Stimulated activated CD4-positive, alpha-beta T cell treated with anti-CD3 and anti-CD28 coated beads, Interleukin-12 subunit alpha, Interleukin-12 subunit beta, amount 100 ng/mL, for 4 hours (primary cell): ENCODE measurements at places on chromosomes 11 and 22.

- DNase-seq: no peak
Observed at GRCh38 chr11:43447151-43447550, 88.4 kb downstream of the TTC17 start.

DNA sequence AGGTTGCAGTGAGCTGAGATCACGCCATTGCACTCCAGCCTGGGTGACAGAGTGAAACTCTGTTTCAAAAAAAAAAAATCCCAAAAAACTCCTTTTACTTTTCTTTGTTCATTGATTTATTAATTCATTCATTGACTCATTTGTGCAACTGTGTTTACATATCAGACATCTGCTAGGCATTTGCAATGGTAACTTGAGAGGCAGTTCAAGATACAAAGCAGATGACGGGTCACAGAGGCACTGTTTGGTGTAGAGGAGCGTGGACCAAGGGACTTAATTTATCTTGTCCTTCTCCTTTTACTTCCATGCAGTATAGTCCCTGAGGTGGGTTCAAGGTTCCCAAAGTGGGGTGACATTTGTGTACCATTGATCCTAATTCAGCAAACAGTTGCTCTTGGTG lies 71.4 kb downstream of the KIAA1671 start:
- no peak for DNase-seq

- no peak for DNase-seq
Observed at GRCh38 chr22:30404307-30404706, 7.5 kb downstream of the SEC14L2 start.

DNA sequence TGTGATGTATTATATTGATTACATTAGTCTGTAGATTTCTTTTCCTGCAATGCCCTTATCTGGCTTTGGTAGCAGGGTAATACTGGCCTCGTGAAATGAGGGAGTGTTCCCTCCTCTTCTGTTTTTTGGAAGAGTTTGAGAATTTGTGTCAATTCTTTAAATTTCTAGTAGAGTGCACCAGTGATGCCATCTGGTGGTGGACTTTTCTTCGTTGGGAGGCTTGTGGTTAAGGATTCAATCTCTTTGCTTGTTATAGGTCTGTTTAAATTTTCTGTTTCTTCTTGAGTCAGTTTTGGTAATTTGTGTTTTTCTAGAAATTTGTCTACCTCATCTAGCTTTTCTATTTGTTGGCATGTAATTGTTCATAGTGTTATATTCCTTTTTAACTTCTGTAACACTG lies 18.9 kb downstream of the SHANK3 start:
- no peak for DNase-seq

- no peak for DNase-seq
Observed at GRCh38 chr11:119529063-119529845, 106.3 kb upstream of the THY1 start.

- no peak for DNase-seq
Observed at GRCh38 chr11:76119779-76120178, 86.5 kb downstream of the WNT11 start.

- DNase-seq: no peak
Observed at GRCh38 chr22:47573141-47573540, 810.7 kb downstream of the TBC1D22A start.

DNA sequence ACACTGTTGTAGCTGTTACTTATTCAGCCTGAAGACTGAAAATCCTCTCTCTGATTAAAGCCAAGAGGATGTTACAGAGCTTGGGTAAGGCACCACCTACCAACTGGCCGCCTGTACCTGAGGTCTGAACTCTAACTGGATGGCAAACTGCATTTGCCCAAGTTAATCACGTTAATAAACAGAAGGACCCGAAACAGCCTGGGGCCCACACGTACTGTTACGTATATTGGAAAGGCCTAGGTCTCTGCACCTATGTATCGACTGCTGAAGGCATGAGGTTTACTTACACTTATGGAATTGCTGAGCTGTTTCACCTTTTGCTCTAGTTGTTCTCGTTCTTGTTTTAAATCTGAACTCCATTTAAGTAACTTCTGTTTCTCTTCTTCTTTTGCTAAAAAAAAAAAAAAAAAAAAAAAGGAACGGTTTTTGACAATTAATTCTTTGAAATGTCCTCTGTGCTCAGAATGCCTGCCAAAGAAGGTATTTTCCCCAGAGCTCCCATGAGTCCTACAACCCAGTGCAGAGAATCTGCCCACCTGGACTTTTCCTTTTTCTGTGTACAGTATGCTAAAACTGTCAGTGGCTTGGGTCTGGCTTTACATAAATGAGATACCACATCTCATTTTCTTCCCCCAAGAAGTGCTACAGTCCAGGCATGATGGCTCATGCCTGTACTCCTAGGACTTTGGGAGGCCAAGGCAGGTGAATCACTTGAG lies 13.1 kb downstream of the LARGE2 start:
- no peak for DNase-seq

DNA sequence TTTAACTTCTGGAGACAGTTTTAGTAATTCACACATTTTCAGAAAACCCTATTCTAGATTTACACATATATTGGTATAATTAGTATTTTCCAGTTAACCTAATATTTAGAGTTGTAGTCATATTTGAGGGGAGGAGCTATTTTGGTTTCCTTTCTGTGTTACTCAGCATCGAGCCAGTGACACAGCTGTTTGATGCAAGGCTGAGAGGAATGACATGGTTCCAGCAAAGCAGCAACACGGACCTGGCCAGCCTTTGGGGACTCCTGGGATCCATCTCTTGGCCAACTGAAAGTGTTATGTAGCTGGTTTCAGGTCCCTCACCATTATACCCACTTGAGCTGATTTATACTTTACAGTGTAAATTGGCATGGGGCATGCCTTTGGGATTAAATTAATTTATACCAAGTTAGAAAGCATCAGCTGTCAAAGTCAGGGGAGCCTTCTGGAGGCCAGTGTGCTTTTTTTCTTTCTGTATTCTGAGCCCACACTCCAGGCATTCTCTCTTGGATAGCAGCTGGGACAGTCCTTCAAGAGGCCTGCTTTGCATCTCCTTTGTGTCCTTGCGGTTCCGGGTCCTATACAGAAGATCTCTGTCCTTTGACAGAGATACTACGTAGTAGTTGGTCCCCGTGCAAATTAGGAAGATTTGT lies 91.3 kb upstream of the SLC25A18 start:
- peak; percentile 1 for DNase-seq

- DNase-seq: no peak
Observed at GRCh38 chr11:57638005-57638781, 11.5 kb downstream of the YPEL4 start.

DNA sequence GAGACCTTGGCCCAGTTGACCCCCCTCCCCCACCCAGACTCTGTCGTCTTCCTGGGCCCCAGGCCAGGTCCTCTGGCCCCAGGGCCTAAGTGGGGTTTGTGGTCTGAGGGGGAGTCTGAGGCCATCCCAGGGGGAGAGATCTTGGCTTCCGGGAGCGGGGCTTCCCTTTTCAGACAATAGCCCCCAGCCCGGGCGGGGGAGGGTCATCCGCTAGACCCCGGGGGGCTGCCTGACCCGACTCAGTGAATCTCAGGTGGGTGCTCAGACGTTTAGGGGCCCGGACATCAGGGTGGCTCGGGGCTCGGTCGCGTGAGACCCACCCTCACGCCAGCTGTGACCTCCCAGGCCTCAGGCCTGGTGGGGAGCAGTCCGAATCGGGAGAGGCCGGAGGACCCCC lies 609 bp downstream of the MAPK11 start:
- no peak for DNase-seq

GRCh38 chr22:36228944-36229343 lies 10.4 kb downstream of the APOL2 start:
- no peak for DNase-seq

GRCh38 chr11:67269401-67270255 lies 3.4 kb downstream of the GRK2 start:
- no peak for DNase-seq

DNA sequence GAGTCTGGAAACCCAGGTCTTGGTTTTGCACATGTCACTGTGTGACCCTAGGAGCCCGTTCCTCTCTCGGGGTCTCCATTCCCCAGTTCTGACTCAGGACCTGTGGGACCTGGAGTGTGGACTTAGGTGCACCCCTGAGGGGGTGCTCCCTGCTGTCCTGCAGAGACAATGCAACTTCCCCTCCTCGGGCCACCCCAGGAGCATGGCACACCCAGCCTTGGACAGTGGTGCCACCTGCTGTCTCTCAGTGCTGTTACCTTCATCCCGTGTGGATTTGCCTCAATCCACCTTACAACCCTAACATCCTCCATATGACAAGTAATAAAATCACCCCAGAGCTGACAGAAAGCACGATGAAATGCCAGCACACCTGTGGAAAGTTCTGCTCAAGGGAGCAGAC lies 27.5 kb upstream of the CRYBB3 start:
- peak; percentile 16 for DNase-seq

GRCh38 chr11:17381156-17381555 lies 7.3 kb downstream of the KCNJ11 start:
- no peak for DNase-seq

DNA sequence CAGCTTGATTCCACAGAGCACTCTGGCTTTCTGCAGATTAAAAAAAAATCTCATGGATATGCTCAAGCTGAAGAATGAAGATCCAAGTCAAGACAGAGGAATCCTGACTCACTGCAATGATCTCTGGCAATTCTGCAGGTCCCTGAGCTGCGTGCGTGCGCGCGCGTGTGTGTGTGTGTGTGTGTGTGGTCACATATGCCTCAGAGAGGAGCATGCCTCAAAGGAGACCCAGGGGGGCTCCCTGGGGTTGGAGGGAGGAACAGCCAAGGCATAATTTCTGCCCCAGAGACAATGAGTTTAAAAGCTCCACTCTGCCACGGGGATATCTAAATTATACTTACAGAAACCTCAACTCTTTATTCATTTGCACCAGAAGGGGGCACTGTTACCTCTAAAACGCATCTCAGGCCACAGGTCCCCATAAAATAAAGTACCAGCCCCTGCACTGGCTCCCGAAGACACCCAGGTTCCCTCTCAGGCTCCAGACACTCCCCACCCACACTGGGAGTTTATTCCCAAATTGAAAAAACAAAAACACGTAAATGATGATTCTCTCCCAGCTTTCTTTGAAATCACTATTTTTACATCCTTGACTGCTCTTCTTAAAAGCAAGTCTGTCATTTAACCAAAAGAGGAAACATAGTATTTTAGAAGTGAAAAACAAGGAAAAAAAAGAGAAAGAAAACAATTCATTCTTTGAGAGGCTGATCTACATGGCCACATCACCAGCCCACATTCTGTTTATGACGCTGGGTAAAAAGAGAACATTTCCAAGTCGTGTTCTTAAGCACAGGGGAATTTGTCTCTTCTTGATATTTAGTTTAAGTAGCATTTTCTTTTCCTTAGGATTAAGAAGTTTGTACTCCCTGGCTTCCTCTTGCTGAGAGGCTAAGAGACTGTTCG lies 401.0 kb downstream of the LARGE1 start:
- DNase-seq: no peak

GRCh38 chr11:68506908-68507307 lies 46.4 kb downstream of the PPP6R3 start:
- DNase-seq: no peak

- no peak for DNase-seq
Observed at GRCh38 chr11:3189196-3189843, 24.2 kb upstream of the OSBPL5 start.

- peak; percentile 47 for DNase-seq
Observed at GRCh38 chr11:3905080-3905953, 49.9 kb downstream of the STIM1 start.

DNA sequence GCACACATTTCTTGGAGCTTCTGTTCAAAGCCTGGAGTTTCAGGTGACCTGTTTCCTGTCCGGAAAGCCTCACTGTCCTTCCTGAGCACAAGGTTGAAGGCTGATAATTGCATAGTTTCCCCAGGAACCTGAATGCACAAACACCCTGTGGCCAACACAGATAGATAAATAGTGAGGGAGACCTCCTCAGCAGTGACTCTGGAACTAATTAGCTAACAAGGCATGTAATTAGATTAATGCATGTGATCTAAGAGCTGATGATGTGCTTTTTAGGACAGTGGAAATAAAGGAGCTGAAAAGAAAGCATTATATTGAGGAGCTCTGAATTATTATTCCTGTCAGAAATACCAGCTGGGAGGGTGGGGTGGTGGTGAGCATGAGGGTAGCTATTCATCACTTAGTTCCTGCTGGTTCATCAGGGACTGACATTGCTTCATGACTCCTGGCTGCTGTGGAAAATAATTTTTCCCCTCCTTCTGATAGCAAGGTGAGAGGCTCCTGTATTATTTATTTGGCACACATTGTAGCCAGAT lies 101.1 kb downstream of the NELL1 start:
- no peak for DNase-seq

DNA sequence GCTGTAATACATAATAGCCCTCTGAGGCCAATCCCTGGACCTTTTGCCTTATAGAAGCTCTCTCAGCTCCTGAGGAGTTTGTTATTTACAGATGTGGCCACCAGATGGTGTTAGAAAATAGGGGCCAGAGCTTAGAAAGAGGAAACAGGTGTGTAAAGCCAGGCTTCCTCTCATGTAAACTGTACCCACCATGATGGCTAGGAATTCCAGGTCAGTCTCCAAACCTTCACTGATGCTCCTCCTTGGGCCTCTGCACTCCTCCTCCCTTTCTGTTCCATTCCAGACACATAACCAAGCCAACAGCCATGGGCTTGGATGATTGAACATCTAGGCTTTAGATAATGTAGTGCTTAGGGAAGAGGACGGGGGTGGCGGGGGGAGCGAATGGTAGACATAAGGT lies 39.7 kb downstream of the USP35 start:
- DNase-seq: no peak

GRCh38 chr11:120527111-120527761 lies 15.7 kb downstream of the GRIK4 start:
- no peak for DNase-seq

- DNase-seq: no peak
Observed at GRCh38 chr11:92643827-92644226, 325.6 kb upstream of the MTNR1B start.

GRCh38 chr11:79520086-79520485 lies 79.3 kb upstream of the TENM4 start:
- no peak for DNase-seq

DNA sequence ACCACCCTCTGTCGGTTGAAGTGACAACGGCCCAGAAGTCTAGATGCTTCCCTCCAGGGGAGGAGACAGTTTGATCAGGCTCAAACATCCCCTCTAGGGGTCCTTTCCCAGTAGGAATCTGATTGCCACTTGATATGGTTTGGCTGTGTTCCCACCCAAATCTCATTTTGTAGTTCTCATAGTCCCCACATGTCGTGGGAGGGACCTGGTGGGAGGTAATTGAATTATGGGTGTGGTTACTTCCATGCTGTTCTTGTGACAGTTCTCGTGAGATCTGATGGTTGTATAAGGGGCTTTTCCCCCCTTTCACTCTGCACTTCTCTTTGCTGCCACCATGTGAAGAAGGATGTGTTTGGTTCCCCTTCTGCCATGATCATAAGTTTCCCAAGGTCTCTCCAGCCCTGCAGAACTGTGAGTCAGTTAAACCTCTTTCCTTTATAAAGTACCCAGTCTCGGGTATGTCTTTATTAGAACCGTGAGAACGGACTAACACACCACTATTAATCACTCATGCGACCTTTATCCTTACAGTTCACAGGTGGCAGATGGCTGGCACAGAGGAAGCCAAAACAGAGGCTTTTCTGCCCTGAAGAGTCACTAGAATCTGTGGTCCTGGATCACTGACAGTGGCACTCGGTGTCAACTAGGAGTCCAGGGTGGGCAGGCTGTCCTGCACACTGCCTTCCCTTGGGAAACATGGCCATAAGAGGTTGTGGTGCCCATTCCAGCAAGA lies 21.6 kb downstream of the ASPHD2 start:
- DNase-seq: no peak

GRCh38 chr22:33380789-33381530 lies 322.8 kb upstream of the SYN3 start:
- DNase-seq: no peak

GRCh38 chr11:3136546-3137455 lies 28.3 kb downstream of the OSBPL5 start:
- DNase-seq: no peak

- no peak for DNase-seq
Observed at GRCh38 chr11:34036456-34036855, 15.1 kb upstream of the CAPRIN1 start.
